Hair follicle dermal papilla cell (primary cell): ENCODE measurements at places on chromosomes 16 and 17. TPM values are rescaled to one million over a fixed set of nuclear protein-coding genes. Genes with fewer than 3 reads are reported as not detected.

The TEKT1 gene
- total RNA-seq, result not detected in 2 replicates

The KRT40 gene
- not detected in 2 replicates for total RNA-seq

The CRISPLD2 gene
- 160 and 200 TPM in 2 replicates for total RNA-seq

The KRT36 gene
- total RNA-seq, result not detected in 2 replicates

The CDK10 gene
- total RNA-seq, result 35.1 and 35.5 TPM in 2 replicates

The KRT25 gene
- not detected in 2 replicates for total RNA-seq

The CACNG1 gene
- total RNA-seq, result not detected in 2 replicates

The CD7 gene
- total RNA-seq, result 0.24 and 0.32 TPM in 2 replicates

The FSCN2 gene
- 8.9 and 10.0 TPM in 2 replicates for total RNA-seq

The TMEM204 gene
- 20.3 and 32.8 TPM in 2 replicates for total RNA-seq

The MPP2 gene
- 2.9 and 3.4 TPM in 2 replicates for total RNA-seq

The RASD1 gene
- total RNA-seq, result 1.9 and 2.6 TPM in 2 replicates

The CCL17 gene
- total RNA-seq, result not detected in 2 replicates

The TNFSF13 gene
- total RNA-seq, result 1.2 and 1.5 TPM in 2 replicates

The PRKAR1A gene
- 230 and 238 TPM in 2 replicates for total RNA-seq

The RHBDL1 gene
- 2.9 TPM in 2 replicates for total RNA-seq

The DGKE gene
- 6.3 and 8.1 TPM in 2 replicates for total RNA-seq

The CFAP97D1 gene
- not detected in 2 replicates for total RNA-seq

The ACSF3 gene
- 25.3 and 34.1 TPM in 2 replicates for total RNA-seq

The RAB26 gene
- 0.61 and 0.97 TPM in 2 replicates for total RNA-seq

The MT1F gene
- total RNA-seq, result 0.16 TPM in 1 of 2 replicates, not detected in the other

The CD300H gene
- total RNA-seq, result not detected in 2 replicates

The HES7 gene
- total RNA-seq, result 0.16 and 0.73 TPM in 2 replicates

The PRAC2 gene
- not detected in 2 replicates for total RNA-seq

The DHX58 gene
- total RNA-seq, result 19.6 and 19.8 TPM in 2 replicates

The OR1G1 gene
- not detected in 2 replicates for total RNA-seq

The ATP1B2 gene
- total RNA-seq, result not detected in 2 replicates

The PNMT gene
- total RNA-seq, result not detected in 2 replicates

The SDR42E1 gene
- 1.9 and 2.1 TPM in 2 replicates for total RNA-seq

The CA4 gene
- total RNA-seq, result not detected in 2 replicates

The PRSS36 gene
- total RNA-seq, result 2.1 TPM in 1 of 2 replicates, not detected in the other

The KRT222 gene
- total RNA-seq, result not detected in 2 replicates

The BAIAP3 gene
- total RNA-seq, result 0.97 TPM in 2 replicates

The CHST5 gene
- total RNA-seq, result 0.49 TPM in 1 of 2 replicates, not detected in the other

The PIPOX gene
- total RNA-seq, result 2.6 and 3.4 TPM in 2 replicates

The TBX6 gene
- total RNA-seq, result 0.32 and 0.36 TPM in 2 replicates

The MYOCD gene
- total RNA-seq, result 0.24 and 0.81 TPM in 2 replicates

The IST1 gene
- 223 and 252 TPM in 2 replicates for total RNA-seq

The SLC5A11 gene
- total RNA-seq, result 0.12 TPM in 1 of 2 replicates, not detected in the other

The TP53TG3D gene
- total RNA-seq, result 0.49 and 1.2 TPM in 2 replicates

The CHRNE gene
- 4.7 and 5.8 TPM in 2 replicates for total RNA-seq

The HSD17B2 gene
- total RNA-seq, result 1.5 and 2.4 TPM in 2 replicates

The CDH13 gene
- 48.8 and 53.1 TPM in 2 replicates for total RNA-seq

The KRT32 gene
- total RNA-seq, result not detected in 2 replicates

The KCNJ16 gene
- 0.36 TPM in 1 of 2 replicates, not detected in the other for total RNA-seq

The MAF gene
- total RNA-seq, result 19.1 and 23.0 TPM in 2 replicates

The SOX8 gene
- under 0.01 TPM in 1 of 2 replicates, not detected in the other for total RNA-seq

The KCNH4 gene
- under 0.01 TPM in 1 of 2 replicates, not detected in the other for total RNA-seq

The CCL2 gene
- total RNA-seq, result 48.5 and 59.3 TPM in 2 replicates

The ABCA5 gene
- total RNA-seq, result 52.0 and 62.8 TPM in 2 replicates

The CACNB1 gene
- total RNA-seq, result 14.0 and 15.5 TPM in 2 replicates

The RUNDC1 gene
- 10.8 and 13.3 TPM in 2 replicates for total RNA-seq

The SERPINF2 gene
- total RNA-seq, result under 0.01 TPM in 1 of 2 replicates, not detected in the other

The MRPS23 gene
- 13.8 and 14.3 TPM in 2 replicates for total RNA-seq

The ZPBP2 gene
- not detected in 2 replicates for total RNA-seq

The HBA1 gene
- not detected in 2 replicates for total RNA-seq

The ACE gene
- total RNA-seq, result 16.4 and 19.1 TPM in 2 replicates
